ENCODE measurements at places on chromosomes 13 and 19.

- DNase-seq, result no peak
These were observed 315 bp downstream of the ZNF492 start for GRCh38 chr19:22634450-22634827.

DNA sequence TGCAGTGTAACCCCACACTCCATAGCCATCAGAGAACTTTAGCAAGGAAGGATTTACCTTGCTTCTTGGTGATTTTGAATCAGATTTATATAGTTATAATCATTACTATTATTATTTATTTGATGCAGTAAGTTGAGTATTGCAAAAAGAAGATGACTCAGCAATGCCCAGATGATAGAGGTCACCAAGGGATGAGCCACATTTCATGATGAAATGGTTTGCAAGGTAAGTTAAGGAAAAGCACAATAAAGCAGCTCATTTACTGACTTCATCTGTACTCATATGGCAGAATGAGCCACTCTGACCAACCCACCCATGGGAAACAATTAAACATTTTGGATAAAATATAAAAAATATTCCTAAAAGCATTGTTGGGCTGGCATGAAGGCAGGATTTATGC, 59.1 kb downstream of the AKAP11 start:
- DNase-seq, result no peak

GRCh38 chr13:51317262-51317661, 22.2 kb upstream of the SERPINE3 start:
- no peak for DNase-seq

DNA sequence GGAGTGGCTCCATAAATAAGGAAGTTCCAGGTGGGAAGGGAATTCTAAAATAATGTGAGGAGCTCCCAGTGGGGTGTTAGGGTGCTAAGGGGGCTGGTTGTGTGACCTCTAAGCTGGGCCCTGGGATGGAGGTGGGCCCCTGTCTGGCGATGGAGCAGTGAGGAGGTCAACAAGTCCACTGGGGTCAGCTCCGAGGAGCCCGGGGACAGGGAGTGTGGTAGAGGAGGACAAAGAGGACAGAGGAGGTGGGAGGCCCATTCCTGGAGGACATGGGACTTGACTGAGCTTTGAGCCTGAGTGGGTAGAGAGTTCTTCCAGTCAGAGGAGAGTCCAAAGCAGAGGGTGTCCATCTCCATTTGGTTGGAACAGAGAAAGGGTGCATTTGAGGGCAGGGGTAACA, 390.2 kb downstream of the TSHZ3 start:
- no peak for DNase-seq

GRCh38 chr13:21175656-21176214, 617 bp downstream of the SKA3 start:
- DNase-seq, result peak; percentile 4

- DNase-seq, result no peak
These were observed 17.9 kb downstream of the COG3 start for GRCh38 chr13:45482571-45483173.

DNA sequence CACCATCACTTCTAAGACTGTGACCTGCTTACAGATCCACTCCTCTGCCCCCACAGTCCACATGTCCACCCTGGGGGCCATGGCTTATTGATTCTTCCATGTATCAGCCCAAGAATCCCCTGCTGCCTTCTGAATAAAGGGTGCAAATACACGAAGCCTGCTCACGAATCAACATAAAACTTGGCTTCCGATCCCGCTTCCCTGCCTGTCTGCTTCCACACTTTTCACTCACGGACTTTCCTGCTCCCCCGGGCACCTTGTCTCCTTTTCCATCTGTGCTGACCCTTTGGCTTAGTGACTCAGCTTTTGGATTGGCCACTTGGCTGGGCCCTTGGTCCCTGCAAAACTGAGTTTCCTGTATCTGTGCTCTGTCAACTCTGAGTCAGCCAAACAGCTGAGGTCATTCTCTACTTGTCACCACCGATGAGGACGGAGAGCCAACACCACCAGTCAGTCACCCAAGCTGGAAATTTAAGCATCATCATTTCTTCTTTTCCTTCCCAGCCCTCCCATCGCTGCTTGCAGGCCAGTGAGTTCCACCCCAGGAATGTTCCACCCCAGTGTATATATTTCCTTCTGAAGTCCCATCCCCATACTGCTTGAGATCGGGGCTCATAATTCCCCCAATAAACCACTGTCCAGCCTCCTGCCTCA, 11.4 kb upstream of the USP12 start:
- no peak for DNase-seq

GRCh38 chr13:46595136-46595884, 42.3 kb downstream of the LRCH1 start:
- DNase-seq, result no peak

DNA sequence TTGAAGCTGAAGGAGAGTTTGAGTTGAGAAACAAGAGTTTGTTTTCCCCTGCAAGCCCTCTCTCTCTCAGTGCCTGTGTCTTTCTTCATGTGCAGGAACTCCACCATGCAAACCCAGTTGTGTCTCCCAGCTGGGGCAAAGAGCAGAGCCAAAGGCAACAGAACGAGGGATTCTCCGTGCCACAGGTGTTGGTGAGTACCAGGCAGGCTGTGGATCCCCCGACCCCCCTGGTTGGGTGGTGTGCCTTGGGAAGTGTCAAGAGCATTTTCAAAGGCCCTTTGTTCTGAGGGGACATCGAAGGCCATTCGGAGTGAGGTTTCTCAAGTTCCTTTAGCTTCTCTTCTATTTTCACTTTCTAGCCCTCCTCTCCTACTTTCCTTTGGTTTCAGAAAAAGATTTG, 5.6 kb downstream of the ZNF333 start:
- no peak for DNase-seq

DNA sequence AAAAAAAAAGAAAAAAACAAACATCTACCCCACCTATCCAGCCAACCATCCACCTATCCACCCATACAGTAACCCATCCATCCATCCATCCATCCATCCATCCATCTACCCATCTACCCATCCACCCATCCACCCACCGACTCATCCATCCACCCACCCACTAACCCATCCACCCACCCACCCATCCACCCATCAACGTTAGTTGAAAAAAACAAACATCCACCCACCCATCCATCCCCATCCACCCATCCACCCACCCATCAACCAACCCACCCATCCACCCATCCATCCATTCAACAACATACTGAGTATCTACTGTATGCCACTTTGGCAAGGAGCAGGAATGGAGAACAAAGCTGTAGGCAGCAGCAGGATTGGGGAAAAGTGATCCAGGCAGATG, 6.1 kb upstream of the AP3D1 start:
- no peak for DNase-seq

GRCh38 chr13:93116809-93117208, 109.8 kb upstream of the GPC6 start:
- no peak for DNase-seq

DNA sequence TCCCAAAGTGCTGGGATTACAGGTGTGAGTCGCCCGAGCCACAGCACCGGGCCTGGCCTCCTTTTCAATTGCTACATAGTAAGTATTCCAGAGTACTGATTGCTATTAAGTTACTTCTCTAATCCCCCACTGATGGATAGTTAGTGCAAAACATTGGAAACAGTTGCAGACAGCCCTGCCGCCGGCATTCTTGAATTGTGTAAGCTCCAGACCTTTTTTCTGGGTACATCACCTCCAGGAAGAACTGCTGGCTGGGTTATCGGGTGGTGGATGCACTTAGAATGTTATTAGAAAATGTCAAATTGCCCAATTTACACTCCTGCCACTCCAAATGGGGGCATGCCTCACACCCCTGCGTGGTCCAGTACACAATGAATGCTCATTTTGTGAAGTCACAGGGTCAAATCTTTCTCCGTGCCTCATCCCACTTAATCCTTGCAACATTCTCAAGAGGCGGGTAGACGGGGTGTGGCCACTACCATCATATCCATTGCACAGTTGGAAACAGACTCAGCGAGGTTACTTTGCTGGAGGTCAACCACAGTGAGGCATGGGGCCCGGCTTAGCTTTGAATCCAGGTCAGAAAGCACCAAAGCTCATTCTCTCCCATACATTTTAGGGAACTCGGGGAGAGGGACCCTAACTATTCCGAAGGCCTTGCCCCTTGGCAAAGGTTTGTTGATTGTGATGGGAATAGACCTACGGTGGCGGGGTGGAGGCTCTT, 1.0 kb upstream of the KDM4B start:
- DNase-seq, result no peak

GRCh38 chr19:33306853-33307792, 4.8 kb upstream of the CEBPA start:
- DNase-seq, result no peak

GRCh38 chr13:73429701-73430100, 370.9 kb downstream of the KLF5 start:
- DNase-seq, result no peak

GRCh38 chr19:30743011-30743410, 370.8 kb downstream of the ZNF536 start:
- no peak for DNase-seq
